AG04449 (cell line): ENCODE measurements at places on chromosomes 1 and 21.

GRCh38 chr1:162421258-162422164, 9.6 kb upstream of the SH2D1B start:
- DNase-seq, result no peak

DNA sequence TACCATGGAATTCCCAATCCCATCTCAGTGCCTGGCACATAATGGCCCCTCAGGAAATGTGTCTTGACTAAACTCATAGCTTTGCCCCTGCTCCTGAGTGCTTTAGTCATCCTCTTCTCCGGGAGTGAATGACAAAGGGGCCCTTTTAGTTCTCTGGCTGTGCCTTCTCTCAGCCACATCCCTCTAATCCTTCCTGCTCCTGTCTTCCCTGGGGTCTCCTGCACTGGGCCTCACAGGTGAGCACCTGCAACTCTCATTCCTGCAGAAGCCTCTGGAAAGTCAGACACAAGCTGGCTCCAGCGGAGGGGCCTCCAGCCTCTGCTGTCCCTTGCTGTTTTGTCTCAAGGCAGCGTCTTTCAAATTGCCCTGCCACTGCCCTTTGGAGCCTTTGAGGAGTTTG, 14.0 kb upstream of the ETV3L start:
- no peak for DNase-seq

- no peak for DNase-seq
Measured at GRCh38 chr1:183476081-183476480, 3.8 kb downstream of the SMG7 start.

DNA sequence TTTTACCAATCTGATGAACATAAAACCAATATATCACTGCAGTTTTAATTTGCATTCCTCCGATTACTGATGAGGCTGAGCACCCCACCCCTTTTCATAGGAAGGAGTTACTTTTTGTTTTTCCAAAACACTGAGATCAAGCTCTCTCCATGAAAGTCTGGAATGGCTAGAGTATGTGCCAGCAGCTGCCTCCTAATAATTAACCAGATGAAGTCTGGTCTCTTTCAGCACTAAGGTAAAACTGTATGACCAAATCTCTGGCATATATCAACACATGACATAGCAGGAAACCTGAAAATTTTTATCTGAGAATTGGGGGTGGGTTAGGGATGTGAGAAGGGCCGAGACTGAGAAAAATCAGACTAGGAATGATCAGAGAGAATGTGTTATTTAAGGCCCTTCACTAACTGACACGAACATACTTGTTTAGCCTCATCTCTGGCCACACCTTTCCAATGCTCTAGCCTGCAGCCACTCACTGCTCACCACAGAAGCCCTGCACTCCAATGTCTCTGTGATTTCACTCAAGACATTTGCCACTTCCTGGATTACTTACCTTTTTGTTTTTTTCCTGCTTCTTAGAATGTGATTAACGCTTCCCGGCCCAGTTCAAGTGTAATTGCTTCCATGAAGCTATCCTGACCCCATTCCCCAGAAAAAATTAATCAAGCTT, 34.7 kb downstream of the WASF2 start:
- no peak for DNase-seq

DNA sequence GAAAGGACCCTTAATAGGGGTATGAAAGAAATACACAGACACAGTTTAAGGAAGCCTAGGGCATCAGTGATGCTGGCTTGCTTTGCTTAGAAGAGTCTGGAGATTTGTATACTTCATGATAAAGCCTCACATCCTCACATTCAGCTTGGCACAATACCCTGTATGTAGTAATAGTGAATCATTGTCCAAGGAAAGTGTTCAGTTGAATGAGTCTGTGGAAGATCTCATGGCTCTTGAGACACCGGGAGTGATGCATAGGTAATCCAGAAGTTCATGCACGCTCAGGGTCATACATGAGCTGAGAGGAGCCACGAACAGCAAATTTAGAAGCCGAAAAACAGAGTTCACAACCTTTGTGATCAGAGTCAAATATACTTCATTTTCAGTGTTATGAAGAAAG, 537.2 kb upstream of the TMPRSS15 start:
- DNase-seq, result no peak

- no peak for DNase-seq
Measured at GRCh38 chr1:106043971-106044370, 1012.5 kb upstream of the PRMT6 start.
